GM23338 (cell line): ENCODE measurements at places on chromosomes 2 and 18.

GRCh38 chr2:18940184-18940583 is 350.8 kb upstream of the NT5C1B start:
- DNase-seq: no peak

DNA sequence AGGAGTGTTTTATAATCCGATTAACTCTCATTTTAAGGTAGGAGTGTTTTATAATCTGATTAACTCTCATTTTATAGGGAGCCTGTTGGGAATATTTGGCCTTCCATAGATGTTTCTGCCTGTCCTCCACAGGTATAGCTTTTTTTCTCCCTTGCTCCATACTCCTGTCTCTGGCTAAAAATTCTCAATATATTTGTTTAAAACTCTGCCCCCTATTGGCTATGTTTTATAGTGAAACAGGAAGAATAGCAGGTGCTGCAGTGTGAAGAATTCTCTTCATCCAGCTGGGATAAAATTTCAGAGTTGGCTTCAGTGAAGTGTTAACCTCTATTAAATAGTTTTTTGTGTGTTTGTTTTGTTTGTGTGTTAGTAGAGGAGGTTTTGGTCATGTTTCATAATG is 1046.0 kb upstream of the TMEFF2 start:
- peak; percentile 82 for DNase-seq

GRCh38 chr2:24768013-24768412 is 25.2 kb downstream of the PTRHD1 start:
- no peak for DNase-seq

DNA sequence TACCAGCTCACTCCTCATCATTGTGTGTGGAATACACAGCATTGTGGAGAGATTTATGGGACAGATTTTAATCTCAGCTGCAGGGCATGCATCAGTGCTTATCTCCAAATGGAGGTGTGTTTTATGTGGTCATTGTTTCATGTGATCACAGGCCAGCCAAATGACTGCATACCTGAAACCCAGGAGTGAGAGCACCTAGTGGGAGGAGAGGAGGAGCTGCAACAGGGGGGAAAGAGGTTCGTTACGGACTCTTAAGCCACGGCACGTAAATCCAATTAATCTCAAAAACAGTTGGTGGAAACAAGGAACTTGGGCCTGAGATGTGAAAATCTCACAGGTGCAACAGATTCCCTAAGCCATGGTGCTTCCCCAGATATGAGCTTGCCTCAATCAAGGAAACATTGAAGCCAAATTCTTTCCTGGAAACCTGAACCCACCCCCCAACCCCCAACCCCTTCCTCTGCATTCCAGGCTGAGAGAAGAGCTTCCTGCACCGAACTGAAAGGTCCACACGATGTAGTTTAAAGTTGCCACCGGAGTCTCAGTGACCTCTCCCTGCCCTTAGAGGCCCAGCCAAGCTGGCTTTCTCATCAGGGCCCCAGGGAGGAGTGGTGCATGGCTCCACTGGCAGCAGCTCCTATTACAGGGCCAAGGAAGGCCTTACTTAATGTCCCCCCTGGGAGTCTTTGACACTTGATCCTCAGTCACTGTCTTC is 167.4 kb downstream of the C1D start:
- DNase-seq: peak; percentile 71

- DNase-seq: no peak
Measured at GRCh38 chr2:126698376-126698775, 42.4 kb downstream of the GYPC start.

DNA sequence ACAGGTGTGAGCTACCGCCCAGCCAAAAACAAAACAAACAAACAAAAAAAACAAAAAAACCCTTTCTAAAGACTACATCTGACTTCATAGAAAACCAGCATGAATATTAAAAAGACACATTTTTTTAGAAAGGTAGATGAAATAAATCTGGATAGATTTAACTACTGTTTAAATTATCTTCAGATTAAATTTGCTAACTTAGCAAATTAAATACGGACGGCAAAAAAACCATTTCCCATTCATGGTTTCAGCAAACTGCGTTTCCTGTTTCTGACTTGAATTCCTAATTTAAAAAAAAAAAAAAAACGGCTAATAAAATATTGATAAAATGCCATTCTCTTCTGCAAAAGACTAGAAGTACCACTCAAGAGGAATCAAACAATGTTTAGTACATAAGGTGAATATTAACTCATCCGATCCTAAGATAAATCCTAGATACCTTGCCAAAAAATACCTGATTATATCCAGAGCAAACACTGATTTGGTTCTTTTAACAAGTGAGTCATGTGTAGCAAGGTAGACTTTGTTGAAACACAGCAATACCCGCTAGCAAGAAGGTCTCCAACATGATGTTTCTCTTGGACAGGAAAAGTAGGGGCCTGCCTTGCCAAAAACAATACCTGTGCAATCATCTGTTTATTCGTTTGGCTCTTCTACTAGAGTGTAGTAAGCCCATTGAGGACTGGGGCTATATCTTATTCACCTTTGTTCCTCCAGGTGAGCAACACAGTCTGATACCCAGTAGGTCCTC is 96.2 kb downstream of the BARD1 start:
- DNase-seq: no peak

- DNase-seq: peak; percentile 9
Measured at GRCh38 chr2:36266536-36267121, 88.9 kb upstream of the CRIM1 start.

DNA sequence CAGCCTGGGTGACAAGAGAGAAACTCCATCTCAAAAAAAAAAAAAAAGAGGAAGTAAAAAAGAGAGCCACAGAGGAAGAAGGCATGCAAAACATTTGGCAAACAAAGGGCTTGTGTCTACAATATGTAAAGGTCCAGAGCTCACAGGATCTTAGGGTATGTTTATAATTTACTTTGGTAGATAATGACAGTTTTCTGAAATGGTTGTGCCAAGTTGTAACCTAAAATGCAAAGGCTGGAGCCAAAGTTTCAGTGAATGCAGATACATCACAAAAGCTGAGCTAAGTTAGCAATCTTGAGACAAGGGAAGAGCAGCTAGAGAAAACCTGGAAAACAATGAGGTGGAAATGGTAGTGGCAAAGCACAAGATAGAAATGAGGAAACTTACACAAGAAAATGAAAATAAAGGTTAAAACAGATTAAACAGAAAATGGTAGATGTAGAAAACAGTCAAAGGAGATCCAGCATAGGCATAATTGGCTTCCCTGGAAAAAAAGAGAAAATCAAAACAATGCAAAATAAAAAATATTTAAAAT is 77.5 kb upstream of the HK2 start:
- no peak for DNase-seq

DNA sequence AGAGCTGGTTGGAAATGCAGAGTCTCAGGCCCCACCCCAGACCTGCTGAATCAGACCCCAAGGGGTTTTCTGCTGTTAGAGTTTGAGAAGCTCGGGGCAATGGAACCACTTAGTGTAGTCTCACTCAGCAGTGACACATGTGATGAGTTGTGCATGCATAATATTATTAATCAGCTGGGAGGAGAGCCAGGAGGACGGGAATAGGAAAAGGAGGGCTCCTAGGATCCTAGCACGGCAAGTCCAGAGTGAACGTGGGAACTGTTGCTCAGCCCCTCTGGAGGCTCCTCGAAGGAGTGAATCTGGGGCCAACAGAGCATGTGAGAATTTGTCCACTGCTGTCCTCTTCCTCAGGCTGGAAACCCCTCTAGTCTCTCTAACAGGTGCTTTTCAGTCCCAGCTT is 87.1 kb downstream of the HS1BP3 start:
- DNase-seq: no peak

DNA sequence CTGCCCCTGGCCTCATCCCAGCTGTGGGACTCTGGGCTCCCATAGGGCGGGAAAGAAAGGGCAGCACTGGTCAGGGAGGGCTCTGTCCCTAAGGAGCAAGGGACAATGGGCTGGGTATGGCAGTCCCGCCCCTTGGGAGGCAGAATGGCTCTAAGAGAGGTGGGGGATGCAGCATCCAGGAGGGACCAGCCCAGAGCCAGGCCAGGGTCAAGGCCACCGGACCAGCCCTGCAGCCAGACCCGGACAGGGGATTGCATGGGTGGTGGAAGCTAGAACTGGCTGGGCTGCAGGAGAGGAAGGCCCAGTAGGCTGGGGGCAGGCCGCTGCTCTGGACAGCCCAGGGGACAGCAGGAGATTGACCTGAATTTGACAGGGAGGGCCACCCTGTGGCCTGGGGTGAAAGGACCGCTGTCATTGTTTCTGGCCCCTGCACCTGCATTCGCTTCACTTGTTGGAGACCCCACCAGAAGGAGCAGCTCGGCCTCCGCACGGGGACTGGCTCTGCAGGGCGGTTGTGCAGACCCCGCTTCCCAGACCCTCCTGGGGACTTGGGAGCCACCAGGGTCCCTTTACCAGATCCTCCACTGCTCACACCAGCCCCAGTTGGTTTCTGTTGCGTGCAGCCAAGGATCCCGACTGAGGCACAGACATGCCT is 14.6 kb downstream of the RAMP1 start:
- no peak for DNase-seq

DNA sequence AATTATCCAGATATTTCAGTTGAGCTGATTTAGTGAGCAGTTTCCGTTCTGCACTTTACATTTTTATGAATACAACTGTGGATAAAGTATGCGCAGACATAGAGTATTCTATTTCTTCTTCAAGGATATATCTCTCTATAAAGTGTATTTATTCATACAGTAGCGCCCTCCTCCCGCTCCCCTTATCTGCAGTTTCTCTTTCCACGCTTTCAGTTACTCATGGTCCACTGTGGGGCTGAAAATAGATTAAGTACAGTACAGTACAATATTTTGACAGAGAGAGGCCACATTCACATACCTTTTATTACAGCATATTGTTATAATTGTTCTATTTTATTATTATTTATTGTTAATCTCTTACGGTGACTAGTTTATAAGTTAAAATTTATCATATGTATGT is 19.7 kb upstream of the FHL2 start:
- no peak for DNase-seq

- no peak for DNase-seq
Measured at GRCh38 chr2:216687111-216687510, 8.2 kb downstream of the IGFBP5 start.

DNA sequence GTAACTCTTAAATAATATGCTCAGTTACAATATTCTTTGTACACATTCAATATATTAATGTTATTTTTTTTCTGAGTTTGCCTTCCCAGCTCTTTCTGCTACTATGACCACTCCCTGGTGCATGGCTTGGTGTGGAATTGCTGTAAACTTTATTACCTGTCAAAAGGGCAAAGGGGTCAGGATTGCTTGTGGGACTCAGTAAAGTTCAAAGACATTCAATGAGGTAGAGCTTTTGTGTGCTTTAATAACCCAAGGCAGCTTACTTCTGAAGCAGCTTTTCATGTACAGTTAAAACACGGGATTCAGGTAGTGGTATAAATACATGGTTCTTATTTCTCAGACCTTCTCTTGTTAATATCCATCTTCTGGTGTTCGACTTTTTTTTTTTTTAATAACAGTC is 132.8 kb downstream of the MEIS1 start:
- no peak for DNase-seq

DNA sequence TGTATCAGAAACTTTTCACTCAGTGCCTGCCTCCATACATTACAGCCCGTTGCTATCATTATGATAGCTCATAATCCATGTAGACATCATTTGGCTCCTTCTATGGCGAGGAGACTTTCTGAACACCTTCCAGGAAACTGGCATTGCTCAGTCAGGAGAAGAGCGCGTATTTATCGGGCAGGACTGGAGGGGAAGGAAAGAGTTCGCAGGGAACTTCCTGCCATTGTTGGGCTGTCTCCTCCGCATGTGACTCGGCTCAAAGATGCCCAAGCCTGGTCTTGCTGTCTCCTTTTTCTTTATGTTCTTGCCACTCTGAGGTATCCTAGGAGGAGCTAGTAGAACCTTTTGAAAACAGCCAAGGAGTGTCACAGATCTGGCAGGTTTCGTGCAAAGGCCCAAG is 156.8 kb downstream of the CTIF start:
- DNase-seq: no peak

DNA sequence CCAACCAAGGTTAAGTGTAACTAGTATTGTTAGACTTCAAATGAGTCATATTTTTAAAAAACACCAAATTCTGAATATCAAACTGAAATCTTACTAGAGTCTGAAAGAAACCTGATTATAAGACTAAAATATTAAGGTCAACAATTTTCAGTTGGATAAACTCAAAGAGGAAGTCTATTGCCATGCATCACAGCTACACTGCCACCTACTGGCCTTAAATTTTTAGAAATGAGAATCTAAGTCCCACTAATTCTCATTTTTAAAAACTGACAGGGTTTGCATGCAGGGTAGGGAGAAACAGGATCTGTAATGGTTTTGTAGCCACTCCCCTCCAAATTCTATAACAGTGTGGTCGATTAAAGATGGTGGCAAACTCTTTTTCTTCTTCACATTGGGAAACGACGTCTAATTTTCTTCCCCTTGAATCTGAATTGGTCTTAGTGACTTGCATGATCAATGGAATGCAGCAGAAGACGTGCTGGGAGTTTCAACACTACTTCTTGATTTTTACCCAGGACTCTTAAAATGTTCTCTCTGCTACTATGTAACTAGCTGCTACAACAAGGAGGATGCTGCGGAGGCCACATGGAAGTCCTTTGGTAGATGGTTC is 176.1 kb upstream of the SESTD1 start:
- DNase-seq: peak; percentile 78

- no peak for DNase-seq
Measured at GRCh38 chr18:31402026-31402373, 25.4 kb downstream of the DSG4 start.

- no peak for DNase-seq
Measured at GRCh38 chr2:18829251-18829902, 240.0 kb upstream of the NT5C1B start.

GRCh38 chr2:188238386-188238785 is 53.3 kb upstream of the GULP1 start:
- no peak for DNase-seq

- DNase-seq: no peak
Measured at GRCh38 chr2:105368759-105369408, 30.0 kb downstream of the FHL2 start.

DNA sequence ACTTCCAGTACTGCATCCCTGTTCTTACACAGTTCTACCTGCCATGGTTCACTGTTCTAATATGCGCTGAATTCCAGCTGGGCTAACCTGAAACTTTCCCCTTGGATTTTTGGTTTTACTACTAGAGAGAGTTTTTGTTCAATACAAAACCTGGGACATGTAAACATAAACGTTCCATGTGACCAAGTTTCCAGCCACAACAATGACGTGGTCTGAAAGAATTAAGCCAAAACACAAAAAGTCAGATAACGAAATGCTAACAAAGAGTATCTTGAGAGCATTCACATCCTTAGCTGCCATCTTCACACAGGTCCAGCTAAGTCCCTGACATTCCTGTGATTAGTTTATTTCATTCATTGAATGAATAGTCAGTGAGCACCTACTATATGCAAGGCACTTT is 467.0 kb upstream of the PKDCC start:
- no peak for DNase-seq
